ENCODE measurements at places on chromosomes 3 and 15. TPM values are rescaled to one million over a fixed set of nuclear protein-coding genes. Genes with fewer than 3 reads are reported as not detected.

GOLGA8R gene
- total RNA-seq = 3.5 TPM

DNA sequence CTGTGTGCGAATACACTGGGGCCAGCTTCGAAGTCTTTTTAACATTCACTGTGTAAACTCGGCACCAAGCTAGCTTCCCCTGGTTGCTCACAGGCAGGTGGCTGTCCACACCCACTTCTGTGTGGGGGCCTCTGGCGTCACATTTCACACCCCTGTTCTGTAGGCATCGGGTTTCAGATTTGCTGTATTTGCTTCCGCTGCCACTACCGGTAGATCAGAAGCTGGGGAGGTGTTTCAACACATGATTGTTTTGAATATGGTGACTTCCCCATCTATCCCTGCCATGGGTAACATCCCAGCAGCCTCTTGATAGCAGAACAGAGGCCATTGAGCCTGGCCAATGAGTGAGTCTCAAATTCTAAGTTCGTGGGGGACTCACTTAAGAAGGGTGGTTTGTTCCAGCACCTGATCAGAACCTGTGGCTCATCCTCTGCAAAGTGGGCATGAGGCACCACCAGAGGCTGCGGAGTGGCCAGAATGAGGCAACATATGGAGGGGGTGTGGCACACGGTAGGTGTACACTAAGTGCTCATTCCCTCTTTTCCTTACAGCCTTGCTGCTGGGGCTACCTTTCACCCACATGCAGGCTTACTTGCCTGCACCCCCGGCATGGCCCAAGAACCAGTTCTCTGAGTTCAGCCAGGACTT lies 61.5 kb downstream of the IQSEC1 start:
- DNase-seq = no peak

DNA sequence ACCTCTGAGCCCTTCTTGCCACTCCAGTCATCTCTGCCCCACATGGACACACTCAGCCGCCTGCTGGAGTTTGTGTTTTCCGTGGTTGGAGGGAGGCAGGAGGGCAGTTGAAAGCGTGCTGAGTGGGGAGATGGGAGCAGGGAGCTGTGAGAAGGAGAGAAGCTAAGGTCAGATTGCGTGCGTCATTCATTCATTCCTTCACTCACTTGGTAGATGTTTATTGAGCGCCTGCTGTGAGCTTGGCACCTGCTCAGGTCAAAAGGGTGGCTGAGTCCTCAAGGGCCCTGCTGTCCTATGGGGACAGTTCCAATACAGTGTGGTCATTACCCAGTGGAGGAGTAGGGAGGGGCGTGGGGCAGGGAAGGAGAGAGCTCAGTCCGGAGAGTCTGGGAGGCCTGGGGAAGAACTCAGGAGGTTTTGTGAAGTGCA lies 23.5 kb downstream of the LIMD1 start:
- no peak for DNase-seq

GRCh38 chr3:89762405-89762804 lies 655.0 kb downstream of the EPHA3 start:
- DNase-seq = no peak

CHAC1 gene
- 1.3 TPM for total RNA-seq

DNA sequence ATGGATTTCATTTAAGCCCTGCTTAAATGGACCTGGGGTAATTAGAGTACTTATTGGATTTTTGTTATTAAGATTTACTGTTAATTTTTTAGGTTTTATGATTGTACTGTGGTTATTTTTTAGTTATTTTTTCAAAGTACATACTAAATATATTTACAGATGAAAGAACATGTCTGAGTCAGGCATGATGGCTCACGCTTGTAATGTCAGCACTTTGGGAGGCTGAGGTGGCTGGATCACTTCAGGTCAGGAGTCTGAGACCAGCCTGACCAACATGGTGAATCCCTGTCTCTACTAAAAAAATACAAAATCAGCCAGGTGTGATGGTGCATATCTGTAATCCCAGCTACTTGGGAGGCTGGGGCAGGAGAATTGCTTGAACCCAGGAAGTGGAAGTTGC lies 16.2 kb upstream of the RPL24 start:
- DNase-seq = no peak

DNA sequence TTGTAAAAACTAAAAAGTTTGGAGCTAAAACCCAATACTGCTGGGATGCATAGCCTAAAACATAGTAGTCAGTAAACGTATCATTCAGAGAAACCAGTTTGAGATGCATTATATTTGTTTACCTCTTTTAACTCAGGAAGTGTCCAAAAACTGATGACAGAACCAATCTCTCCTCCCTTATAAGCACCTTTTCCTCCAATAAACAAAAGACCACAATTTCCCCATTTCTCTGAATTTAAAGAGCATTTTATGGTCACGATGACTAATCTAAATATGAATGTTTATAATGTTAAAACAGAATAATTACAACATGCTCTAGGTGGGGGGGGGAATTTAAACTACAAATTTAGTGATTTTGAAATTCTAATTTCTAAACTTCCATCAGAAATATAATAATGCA lies 58.5 kb downstream of the CEP63 start:
- no peak for DNase-seq

DNA sequence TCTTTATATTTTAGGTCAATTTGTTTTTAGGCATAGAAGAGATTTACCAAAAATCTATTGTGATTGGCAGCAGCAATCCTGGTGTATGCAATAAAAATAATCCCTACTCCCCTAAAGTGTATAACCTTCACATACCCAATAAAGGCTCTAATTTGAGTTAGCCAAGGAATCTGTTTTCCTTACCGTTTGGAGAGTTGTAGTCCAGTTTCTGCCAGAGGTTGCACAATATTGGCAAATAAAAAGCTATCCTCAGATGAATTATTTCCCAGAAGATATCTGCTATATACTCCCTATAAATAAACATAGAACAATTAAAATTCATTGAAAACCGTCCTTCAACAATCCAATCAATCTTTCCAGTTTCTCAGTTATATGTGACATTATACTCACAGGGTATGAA lies 31.1 kb downstream of the ACKR4 start:
- DNase-seq = no peak

- no peak for DNase-seq
Measured at GRCh38 chr3:113275258-113275556, 63.9 kb downstream of the BOC start.

LRRIQ4 gene
- total RNA-seq = not detected

- DNase-seq = no peak
Measured at GRCh38 chr3:1444195-1444594, 351.4 kb downstream of the CNTN6 start.

WDR93 gene
- total RNA-seq = not detected

DNA sequence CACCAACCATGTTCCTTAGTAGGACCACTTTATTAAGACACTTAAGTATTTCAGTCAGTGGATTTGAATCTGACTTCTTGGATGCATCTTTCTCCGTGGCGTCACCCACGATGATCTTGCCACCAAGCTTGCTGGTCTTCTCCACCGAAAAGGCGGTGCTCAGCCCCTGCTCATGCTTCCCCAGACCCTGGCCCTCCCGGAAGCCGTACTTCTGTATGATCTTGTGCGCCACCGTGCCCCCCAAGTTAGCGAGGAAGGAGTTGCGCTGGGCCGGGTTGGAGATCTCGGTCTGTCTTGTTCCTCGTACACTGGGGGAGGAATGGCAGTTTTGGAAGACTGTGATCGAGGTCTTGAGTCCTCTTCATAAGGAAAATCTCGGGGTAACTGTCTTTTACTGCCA lies 213.4 kb upstream of the NANOGP8 start:
- DNase-seq = no peak

- no peak for DNase-seq
Measured at GRCh38 chr15:85598718-85599398, 195.9 kb downstream of the KLHL25 start.

GRCh38 chr15:79948761-79949160 lies 22.2 kb downstream of the BCL2A1 start:
- DNase-seq = no peak

GRCh38 chr15:31274496-31275330 lies 51.9 kb upstream of the KLF13 start:
- no peak for DNase-seq

GRCh38 chr15:73983211-73983727 lies 8.8 kb downstream of the STOML1 start:
- DNase-seq = peak; percentile 61

GRCh38 chr3:82100378-82100777 lies 338.9 kb upstream of the GBE1 start:
- DNase-seq = no peak

EIF4A2 gene
- total RNA-seq = 468 TPM

GRCh38 chr3:31974471-31974870 lies 6.6 kb downstream of the OSBPL10 start:
- no peak for DNase-seq

IP6K1 gene
- total RNA-seq = 16.9 TPM

GJD2 gene
- not detected for total RNA-seq

SERPINI2 gene
- total RNA-seq = 0.41 TPM

DNA sequence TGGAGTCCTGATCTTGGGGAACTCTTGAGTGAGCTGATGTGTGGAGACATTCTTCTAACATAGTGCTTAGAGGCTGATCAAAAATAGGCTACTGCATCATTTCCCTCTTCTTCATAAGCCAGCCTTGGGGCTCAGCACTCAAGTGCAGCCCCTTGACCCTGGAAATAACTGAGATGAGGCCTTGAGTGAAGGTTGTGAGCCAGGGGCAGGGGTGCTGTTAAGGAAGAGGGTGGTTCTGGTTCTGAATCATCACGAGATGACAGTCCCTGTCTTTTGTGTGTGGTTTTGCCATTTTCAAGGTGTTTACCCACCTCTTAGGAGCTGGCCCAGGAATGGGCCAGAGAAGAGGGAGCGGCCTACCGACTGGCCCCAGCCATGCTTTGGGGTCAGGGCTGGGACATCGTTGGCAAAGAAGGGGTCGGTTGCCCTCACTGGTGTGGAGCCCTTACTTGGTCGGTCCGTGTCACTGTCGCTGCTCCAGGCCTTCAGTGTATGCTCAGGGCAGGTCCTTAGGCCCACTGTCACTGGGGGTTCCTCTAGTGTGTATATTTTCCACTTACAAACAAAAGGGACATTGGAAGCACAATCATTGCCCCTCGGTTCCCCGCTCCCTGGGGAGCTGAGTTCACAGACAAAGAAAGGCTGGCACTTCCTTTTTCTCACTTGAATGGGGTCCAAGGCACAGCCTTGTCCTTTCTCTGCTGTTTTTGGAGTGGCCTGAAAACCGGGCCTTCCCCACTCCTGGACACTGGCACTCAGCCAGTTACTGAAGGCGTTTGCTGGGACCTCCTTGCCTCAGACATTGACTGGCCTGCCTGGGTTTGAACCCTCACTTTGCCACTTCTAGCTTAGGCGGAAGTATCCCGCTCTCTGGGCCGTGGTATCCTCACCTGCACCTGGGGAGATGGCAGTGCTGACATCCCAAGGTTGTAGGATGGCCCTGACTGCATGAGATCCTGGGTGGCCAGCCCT lies 46.6 kb downstream of the SLC6A6 start:
- DNase-seq = no peak
